CD4-positive, alpha-beta memory T cell (primary cell): ENCODE measurements at places on chromosomes 7 and 10. TPM values are rescaled to one million over a fixed set of nuclear protein-coding genes. Genes with fewer than 3 reads are reported as not detected.

SRI gene
- 80.0 TPM for total RNA-seq

GRCh38 chr10:3530783-3531645 is 254.0 kb downstream of the KLF6 start:
- no peak for DNase-seq

GRCh38 chr10:133131734-133132472 is 28.1 kb upstream of the KNDC1 start:
- DNase-seq = no peak

- no peak for DNase-seq
Measured at GRCh38 chr7:16652888-16653287, 6.9 kb downstream of the BZW2 start.

DNA sequence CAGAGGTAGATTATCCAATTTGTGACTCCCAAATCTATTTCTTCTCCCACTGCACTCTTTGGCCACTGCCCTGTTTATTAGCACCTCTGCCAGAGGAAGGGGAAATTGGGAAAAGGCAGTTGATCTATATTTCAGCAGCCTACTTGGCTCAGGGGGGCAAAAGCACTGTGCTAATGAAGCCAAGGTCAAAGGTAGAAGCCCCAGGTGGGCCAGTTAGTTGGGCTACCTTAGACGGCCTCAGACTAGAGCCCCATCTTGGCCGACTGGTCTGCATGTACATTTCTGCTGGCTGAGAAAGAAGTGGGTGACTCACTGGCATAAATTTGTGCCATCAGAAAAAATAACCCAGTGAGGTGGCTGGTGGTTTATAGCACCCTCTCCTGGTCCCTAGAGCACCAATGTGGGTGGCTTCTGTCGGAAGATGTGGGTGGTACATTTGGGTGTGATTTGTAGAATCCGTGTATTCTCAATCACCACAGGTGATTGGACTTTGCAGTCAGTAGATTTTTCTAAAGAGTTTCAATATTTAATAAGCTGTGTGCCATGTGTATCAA is 293.3 kb upstream of the MKI67 start:
- DNase-seq = no peak

DNA sequence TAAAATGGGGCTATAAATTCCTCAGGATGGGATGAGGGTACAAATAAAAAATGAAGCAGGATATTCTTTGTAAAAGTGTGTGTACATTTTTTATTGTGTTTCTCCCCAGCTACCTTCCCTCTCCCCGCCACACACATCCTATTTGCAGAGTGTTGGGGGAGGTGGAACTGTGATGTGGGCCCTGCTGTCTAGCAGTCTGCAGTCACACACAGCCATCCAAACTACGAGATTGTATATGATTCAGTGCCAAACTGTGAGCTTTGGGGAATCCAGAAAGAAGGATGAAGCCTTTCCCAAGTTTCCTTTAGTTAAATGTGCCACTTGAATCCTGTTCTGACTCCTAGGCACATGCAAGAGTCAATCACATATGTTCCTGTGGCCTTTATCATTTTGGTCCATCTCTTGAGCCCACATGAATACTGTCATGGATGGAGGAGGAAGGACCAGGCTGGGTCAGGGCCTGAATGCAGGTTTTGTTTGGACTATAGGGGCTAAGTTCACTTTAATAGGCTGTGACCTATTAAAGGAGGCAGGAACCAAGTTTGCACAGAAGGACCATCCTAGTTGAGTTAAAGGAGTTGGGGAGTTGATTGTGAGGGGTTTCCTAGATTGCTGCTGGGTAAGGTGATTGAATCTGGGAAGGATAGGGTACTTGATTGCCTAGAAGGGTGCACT is 1.1 kb upstream of the SEMA4G start:
- DNase-seq = no peak

DNA sequence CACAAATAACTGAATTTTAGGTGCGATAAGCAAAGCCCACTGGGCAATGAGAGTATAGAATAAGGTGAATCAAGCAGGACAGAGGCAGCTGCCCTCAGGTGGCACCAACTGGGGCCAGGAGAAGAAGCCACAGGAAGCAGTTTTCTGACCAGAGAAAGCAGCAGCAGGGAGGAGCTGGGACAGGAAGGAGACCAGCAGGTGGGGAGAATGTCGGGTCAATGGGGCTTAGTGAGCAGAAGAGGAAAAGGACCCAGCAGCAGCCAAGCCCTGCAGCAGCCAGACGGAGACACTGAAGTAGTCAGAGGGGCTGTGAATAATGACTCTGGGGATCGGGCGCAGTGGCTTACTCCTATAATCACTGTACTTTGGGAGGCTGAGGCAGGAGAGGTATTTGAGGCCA is 209.6 kb upstream of the SH2B2 start:
- no peak for DNase-seq

DNA sequence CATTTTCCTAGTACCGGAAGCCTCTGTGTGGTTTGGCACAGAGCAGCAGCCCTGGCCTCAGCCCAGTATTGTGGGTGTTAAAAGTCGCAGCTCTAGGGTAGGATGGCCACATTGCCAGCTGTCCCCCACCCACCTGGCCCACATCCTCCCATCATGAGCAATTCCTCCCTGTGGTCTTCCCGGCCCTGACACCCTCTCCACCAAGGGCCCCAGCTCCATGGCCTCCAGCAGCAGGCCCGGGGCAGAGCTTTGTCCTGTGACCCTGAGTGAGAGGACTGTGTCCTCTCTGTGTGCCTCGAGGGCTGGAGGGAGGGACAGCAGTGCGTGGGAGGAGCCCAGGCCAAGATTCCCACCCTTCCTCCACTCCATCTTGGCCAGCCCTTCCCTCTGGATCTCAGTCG is 93.7 kb downstream of the MYL10 start:
- DNase-seq = no peak

DNA sequence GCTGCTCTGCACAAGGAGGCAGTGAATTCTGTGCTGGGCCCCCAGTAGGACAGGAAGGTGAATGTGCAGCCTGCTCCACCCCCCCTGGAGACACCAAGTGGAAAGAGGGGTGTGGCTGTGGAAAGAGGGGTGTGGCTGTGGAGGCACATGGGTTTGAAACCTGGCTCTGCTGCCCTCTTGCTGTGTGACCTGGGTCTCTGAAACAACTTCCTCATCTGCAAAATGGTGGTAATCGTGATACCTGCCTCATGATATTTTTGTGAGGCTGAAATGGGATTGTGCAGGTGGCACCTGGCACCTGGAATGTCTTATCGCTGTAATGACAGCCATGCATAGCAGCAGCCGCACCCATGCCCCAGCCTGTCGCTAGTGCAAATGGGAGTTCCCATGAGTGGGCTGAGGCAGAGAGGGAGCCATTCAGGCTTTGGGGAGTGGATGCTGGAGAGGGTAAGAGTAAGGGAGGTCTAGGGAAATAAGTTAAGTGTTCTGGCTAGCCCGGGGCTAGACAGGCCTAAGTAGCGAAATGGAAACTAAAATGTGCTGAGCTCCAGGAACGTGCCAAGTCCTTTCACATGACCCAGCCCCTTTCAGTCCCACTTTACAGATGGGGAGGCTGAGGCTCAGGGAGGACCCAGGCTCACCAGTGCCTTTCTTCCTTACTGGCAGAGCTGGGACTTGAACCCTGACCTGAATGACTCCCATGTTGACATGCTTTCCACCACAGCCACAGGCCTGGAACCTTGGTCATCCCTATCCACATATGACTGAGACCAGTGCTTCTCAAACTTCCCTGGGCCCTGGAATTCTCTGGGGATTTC is 35.0 kb downstream of the C10orf105 start:
- no peak for DNase-seq

NODAL gene
- not detected for total RNA-seq

DNA sequence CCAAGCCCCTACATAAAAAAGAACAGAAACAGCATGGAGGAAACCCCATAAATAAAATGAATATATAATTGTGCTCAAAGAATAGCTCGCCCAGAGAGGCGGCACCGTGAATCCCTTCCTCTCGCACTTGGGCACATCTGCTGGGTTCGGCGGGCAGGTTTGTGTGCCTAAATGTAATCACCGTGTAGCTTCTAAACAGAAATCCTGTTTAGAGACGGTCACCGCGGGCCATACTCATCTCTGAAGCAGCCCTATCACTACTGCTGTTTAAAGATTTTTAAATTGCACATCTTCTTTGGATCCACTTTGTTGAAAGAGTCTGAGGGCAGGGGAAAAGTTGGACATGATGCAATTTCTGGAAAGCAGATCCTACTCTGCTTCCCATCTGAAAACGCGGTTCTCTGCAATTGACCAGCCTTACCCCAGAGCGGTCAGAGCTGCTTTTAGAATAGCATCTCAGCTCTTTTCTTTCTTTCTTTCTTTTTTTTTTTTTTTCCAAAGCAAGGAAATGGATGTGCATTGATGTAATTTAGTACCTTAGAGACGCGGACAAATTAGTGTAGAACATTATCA is 6.4 kb downstream of the DRGX start:
- no peak for DNase-seq

- DNase-seq = no peak
Measured at GRCh38 chr7:54774785-54775740, 16.1 kb upstream of the SEC61G start.

C7orf57 gene
- not detected for total RNA-seq

CACNB2 gene
- not detected for total RNA-seq

GRCh38 chr7:29562307-29562706 is 1.3 kb upstream of the PRR15 start:
- no peak for DNase-seq

DNA sequence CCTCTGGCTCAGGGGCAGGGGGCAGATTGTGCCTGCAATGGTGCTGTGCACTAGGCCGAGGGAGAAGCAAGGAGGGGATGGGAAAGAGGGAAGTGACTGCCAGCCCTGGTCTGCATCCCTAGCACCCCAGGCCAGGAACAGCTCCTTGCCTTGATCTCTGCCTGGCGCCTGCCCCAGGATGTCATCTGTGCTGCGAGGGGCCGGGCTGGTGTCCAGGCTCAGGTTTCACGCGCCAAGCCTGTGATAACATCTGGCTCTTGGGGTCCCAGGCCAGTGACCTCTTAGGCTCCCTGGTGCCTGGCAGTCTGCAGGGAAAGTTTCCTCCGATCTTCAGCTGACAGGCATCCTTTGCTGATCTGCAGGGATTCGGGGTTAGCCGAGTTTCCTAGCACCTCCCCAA is 193.5 kb upstream of the GPR26 start:
- no peak for DNase-seq

- DNase-seq = no peak
Measured at GRCh38 chr10:103732339-103733044, 122.9 kb downstream of the SH3PXD2A start.

NEBL gene
- total RNA-seq = not detected

GRCh38 chr7:143380260-143380645 is 892 bp upstream of the ZYX start:
- DNase-seq = peak; percentile 83

DNA sequence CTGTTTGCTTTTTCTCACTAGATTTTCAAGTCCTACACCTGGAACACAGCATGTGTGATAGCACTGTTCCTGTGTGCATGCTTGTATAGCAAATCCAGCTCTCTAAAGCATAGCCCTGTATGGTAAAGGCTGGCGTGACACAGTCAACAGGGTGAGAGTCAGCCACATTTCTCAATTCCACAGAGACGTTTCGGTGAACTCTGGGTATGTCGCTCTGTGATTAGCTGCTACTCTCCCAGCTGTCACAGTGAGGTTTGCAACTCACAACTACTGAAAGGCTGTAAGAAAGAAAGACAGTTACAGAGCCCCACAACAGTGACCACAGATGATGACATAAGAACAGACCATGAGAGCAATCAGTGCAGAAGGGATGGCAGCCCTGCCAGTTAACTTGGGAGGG is 170.6 kb upstream of the IMMP2L start:
- DNase-seq = no peak

HOXA1 gene
- total RNA-seq = 0.75 TPM

CPA2 gene
- not detected for total RNA-seq

GRCh38 chr10:1048349-1048731 is 579 bp downstream of the IDI1 start:
- peak; percentile 81 for DNase-seq

DNA sequence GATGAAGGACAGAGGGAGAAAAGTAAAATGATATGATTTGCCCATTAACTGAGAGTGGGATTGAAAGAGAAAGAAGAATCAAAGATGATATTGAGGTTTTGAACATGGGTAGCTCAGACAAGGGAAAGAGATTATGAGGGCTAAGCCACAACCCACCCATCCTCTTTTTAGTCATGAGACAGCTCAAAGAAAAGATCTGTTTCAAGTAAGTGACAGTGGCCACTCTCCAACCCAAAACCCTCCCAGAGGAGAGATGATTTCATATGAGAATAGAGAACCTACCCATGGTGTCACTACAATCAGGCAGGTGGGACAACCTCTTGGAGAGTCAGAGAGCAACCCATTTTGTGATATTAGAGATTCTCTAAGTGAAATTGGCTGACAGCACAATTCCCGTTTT is 32.2 kb downstream of the PLXNA4 start:
- no peak for DNase-seq

TYW1B gene
- 7.7 TPM for total RNA-seq

FGL2 gene
- 2.9 TPM for total RNA-seq

GRCh38 chr10:13351340-13351915 is 3.3 kb upstream of the SEPHS1 start:
- peak; percentile 62 for DNase-seq

GRCh38 chr10:16828114-16828568 is 10.9 kb upstream of the RSU1 start:
- peak; percentile 73 for DNase-seq

- no peak for DNase-seq
Measured at GRCh38 chr7:44156453-44157010, 15.4 kb upstream of the MYL7 start.

- peak; percentile 18 for DNase-seq
Measured at GRCh38 chr10:26689399-26689798, 8.1 kb upstream of the PDSS1 start.

DYNC1I1 gene
- not detected for total RNA-seq

- DNase-seq = peak; percentile 45
Measured at GRCh38 chr7:2019711-2020511, 212.8 kb downstream of the MAD1L1 start.

DNA sequence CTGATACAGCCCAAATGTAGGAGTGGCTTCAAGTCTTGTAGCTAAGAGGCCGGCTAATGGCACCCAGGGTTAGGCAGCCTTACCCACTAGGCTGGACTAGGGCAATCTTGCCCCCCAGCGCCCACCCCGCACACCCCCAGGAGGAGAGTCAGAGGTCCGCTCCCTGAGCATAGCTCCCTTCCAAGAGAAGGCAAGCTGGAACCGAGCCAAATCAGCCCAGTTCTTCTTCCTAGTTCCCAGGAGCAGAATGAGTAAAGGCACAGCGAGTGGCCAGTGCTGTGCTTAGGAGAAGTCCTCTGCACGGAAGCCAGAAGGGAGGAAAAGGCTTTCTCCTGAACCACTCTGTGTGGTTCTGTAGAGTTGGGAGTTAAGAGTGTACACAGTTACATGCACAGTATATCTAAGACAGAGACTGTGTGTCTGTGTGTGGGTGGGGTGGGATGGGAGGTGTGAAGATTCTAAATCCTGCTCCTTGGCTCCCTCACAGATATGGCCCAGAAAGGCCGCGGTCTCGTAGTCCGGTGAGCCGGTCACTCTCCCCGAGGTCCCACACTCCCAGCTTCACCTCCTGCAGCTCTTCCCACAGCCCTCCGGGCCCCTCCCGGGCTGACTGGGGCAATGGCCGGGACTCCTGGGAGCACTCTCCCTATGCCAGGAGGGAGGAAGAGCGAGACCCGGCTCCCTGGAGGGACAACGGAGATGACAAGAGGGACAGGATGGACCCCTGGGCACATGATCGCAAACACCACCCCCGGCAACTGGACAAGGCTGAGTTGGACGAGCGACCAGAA is 59.7 kb upstream of the PDCD4 start:
- DNase-seq = no peak

SGMS1 gene
- total RNA-seq = 33.0 TPM
